ENCODE measurements at places on chromosomes 1 and 21.

GRCh38 chr1:232377494-232377770, 252.5 kb downstream of the SIPA1L2 start:
- DNase-seq, result peak; percentile 65

GRCh38 chr1:202199040-202199889, 5.7 kb downstream of the LGR6 start:
- DNase-seq, result peak; percentile 35

- DNase-seq, result no peak
Observed at GRCh38 chr1:11455967-11456570, 22.9 kb upstream of the DISP3 start.

DNA sequence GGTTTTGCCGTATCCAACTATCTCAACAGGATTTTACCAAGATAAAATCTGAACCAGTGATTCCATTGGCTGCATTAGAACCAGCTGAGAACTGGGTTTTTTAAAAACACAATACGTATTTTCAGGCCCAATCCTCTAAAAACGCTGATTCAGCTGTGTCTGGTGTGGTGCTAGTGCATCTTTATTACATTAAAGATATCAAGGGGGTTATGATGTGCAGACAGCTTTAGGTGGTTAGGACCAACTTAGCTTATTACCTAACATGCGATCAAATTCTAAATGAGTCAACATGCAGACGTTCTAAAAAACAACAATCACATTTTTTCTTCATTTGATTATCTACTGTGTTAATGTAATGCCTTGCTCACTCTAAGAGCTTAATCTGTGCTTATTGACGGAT, 32.0 kb upstream of the EXO1 start:
- DNase-seq, result no peak

DNA sequence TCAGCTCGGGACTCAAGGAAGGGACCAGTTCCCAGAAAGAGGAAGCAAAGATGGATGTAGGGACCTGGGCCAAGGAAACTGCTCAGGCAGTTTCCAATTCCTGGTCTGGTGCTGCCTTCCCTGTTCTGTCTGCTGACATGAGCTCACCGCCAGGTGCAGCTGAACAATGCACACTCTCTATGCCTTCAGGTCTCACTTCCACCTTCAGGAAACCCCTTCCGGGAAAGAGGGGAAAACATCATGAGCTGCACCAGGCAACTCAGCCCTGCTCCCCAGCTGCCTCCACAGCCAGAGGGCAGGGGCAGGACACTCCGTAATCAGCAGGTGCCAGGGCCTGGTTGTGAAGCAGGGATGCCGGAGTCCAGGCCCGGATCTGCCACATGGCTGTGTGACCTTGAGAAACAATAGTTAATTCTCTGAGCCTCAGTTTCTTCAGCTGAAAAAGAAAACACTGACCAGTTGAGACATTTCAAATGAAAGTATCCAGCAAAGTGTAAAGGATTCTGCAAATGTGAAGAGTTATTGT, 27.8 kb downstream of the SMIM12 start:
- DNase-seq, result no peak

- DNase-seq, result peak; percentile 93
Observed at GRCh38 chr1:245822996-245823395, 668.2 kb downstream of the KIF26B start.

- DNase-seq, result no peak
Observed at GRCh38 chr1:181040284-181040865, 6.6 kb downstream of the MR1 start.

DNA sequence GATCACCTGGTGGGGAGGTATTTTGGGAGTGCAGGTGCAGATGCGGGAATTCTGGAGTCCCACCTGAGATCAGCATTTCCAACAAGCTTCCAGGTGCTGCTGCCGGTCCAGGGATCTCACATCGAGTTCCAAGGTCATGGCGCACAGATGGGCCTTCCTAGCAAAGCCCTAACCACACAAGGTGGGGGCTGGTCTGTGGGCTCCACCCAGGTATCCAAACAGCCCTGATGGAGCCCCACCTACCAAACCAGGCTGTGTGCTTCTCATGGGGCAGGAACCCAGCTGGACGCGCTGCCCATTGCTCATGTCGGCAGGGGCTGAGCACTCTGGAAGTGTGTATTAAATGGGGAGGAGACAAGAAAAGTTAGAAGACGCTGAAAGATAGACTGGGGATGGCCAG, 35.0 kb upstream of the TMEM51 start:
- no peak for DNase-seq

DNA sequence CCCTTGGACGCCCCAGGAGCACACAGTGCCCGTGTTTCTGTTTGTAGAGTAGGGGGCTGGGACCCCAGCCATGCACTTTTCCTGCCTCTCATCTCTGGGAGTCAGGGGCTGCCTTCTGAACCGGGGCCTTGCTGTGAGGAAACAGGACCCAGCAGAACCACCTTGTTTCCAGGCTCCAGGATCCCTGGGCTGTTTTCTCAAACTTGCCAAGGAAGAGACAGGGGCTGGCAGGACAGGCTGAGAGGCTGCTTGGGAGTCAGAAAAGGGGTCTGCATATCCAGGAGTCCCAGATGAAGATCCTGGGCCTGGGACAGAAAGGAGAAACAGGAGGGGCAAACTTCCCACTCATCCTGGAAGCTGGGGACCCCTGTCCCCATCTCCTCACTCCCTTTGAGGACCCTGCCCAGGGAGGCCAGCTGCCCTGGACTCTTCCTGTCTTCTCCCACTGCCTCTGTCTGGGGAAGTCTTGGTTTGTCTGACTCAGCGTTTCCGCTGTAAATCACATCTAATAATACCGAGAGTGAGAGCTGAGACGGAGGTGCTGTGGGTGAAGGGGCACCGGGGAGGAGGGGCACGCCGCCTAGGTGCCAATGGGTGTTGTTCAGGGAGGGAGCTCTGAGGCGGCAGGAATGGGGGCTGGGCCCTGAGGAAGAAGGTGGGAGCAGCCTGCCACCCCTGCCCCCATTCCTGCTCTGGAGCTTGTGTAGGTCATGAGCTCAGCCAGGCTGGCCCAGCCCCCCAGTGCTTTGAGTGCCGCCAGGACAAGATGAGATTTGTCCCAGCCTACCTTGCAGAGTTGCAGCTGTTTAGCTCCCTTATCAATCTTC, 16.7 kb downstream of the POU3F1 start:
- peak; percentile 91 for DNase-seq

DNA sequence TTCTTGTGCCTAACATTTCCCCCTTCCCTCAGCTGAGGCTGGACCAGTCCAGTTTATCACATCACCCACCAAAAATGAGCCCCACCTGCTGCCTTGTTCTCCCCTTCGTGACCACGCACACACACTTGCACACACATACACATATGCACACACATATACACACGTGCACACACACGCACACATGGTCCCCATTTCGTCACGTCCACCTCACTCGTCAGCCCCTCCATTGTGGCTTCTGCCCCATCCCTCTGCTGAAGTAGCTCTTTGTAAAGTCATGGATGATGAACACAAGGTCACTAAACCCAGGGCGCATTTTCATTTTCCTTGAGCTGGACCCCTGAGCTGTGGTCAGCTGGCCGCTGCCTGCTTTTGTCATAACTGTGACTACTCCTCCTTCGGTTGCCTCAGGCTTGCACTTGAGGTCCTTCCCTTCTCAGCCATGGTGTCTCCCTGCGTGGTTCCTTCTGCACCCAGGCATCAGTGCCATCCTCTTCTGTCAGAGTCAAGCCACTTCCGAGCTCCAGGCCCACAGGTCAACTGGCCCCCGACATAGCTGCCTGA, 93.8 kb downstream of the SYT2 start:
- DNase-seq, result no peak

DNA sequence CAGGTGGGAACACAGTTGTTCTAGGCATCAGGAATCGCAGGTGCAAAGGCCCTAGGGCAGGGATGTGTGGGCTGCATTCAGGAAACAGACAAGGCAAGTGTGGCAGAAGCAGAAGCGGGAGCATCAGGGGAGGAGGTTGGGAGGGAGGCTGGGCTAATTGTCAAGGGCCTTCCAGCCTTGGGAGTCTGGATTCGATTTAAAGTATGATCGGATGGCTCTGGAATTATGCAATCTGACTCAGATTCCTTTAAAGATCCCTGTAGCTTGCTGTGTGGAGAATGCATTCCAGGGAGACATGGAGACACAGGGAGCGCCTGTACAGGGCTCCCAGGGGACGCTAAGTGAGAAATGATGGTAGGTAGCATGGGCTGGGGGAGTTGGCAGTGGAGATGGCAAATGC, 86.5 kb downstream of the LACTBL1 start:
- no peak for DNase-seq

DNA sequence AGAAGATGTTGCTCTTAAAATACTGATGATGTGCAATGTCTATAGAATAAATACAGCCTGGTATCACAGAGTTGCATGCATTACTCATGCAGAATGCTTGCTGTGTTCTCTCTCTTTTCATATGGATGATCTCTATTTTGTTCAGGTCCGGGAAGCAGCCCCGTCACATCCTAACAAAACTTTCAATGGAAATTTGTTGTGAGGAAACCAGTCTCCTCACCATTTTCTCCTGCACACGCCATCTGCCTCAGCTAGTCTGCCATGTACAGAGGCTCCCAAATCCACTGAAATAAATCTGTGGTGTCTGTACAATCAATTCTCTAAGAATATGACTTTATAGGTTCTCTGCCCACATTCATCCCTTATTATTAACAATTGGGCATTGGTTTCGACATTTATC, 42.4 kb downstream of the DAB1 start:
- no peak for DNase-seq

DNA sequence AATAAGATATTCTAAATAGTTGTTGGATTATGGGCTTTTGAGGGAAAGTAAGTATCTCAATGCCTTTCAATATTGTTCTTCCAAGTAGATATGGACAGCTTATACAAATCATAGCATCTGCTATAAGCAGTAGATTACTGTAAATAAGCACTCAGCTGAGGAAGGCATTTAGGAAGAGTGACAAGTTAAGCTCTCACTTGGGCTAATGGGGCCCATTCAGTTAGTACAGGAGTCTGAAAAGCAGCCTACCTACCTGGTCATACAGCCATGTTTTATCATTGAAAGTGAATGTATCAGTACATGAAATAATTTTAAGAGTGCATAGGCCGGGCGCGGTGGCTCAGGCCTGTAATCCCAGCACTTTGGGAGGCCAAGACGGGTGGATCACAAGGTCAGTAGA, 73.1 kb downstream of the APP start:
- DNase-seq, result no peak

Measured in M059J (cell line).